GM10248 (cell line): ENCODE measurements at places on chromosomes 6 and 20.

GRCh38 chr20:44703183-44703925 lies 11.8 kb upstream of the CCN5 start:
- DNase-seq, result no peak

DNA sequence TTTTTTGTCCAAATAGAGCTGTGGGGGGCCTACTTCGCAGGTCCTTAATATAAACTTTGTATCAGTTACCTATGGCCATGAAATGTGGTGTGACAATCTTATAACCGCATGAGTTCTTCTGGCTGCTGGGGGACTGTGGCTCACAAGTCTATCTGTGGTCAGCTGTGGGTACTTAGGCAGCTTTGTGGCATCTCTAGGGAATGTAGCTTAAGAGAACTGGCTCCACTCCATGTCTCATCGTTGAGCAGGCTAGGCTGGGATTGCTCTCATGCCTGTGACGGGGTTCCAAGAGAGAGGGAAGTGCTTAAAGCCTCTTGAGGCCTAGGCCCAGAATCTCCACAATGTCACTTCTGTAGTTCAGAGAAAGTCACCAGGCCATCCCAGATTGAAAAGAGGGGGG lies 140.5 kb downstream of the BTBD3 start:
- no peak for DNase-seq

DNA sequence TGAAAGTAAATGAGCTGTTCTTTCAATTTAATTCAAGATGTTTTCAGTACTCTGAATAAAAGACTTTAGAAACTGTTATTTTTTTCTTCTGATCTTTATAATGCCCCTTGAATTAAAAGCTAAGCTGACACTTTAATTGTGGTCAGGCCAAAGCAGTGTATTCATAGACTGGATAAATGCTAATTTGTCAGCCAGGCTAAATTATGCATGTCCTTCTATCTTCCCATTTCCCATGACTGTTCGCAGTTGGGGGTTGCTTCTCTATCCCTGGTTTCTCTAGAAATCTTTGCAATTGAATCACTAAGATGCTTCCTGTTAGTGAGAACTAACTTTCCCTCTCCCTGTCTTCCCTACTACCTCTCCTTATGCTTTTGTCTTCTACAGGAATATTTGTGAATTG lies 396.2 kb downstream of the RFPL4B start:
- no peak for DNase-seq

- DNase-seq, result no peak
These were observed 54.7 kb downstream of the LRFN2 start for GRCh38 chr6:40532349-40533000.

- no peak for DNase-seq
These were observed 88.4 kb upstream of the JARID2 start for GRCh38 chr6:15157479-15157878.

- no peak for DNase-seq
These were observed 81.9 kb downstream of the GJA10 start for GRCh38 chr6:89975991-89976693.

DNA sequence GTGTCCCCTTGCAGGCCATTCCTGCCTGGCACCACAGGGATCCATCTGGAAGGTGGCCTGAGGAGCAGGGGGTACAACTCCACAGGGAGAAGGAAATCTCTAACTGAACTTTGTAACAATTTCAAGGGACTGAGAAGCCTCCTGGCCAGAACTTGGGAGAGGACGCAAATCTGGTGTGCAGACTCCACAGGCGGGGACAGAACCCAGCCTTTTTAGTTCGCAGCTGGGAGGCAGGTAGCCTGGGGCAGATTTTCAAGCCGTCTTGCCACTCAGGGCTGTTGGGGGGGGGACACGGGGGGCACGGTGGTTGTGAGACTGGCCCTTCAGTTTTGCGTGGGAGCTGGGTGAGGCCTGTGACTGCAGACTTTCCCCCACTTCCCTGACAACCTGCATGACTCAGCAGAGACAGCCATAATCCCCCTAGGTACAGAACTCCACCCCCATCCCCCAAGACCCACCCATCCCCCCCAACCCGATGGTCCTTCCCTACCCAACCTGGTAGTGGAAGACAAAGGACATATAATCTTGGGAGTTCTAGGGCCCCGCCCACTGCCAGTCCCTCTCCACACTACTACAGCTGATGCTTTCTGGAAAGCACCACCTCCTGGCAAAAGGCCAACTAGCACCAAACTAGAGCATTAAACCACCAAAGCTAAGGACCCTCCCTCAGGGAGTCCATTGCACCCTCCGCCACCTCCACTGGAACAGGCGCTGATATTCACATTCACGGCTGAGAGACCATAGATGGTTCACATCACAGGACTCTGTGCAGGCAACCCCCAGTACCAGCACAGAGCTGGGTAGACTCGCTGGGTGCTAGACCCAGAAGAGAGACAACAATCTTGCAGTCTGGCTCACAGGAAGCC lies 3.0 kb upstream of the HUS1B start:
- DNase-seq, result no peak

DNA sequence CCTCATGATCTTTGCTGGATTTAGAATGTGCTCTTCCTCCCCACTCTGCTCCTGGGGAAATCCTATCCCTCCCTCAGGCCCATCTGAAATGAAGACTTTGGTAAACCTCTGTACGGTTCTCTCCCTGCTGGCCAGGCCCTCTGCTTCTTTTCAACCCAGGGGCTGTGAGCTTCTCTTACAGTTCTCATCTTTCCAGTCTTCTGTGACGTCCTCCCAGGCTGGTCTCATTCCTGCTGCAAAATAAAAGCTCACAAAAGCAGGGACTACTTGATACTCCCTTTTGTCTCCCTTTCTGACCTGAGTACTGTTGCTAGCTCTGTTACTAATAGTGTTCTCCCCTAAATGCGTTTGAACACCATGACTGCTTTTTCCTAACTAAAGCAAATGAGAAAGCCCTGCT lies 46.3 kb downstream of the UNC5CL start:
- DNase-seq, result no peak

- DNase-seq, result peak; percentile 38
These were observed 14.6 kb upstream of the CFAP206 start for GRCh38 chr6:87393026-87393622.

- DNase-seq, result no peak
These were observed 503.7 kb upstream of the IRAK1BP1 start for GRCh38 chr6:78363688-78364087.

DNA sequence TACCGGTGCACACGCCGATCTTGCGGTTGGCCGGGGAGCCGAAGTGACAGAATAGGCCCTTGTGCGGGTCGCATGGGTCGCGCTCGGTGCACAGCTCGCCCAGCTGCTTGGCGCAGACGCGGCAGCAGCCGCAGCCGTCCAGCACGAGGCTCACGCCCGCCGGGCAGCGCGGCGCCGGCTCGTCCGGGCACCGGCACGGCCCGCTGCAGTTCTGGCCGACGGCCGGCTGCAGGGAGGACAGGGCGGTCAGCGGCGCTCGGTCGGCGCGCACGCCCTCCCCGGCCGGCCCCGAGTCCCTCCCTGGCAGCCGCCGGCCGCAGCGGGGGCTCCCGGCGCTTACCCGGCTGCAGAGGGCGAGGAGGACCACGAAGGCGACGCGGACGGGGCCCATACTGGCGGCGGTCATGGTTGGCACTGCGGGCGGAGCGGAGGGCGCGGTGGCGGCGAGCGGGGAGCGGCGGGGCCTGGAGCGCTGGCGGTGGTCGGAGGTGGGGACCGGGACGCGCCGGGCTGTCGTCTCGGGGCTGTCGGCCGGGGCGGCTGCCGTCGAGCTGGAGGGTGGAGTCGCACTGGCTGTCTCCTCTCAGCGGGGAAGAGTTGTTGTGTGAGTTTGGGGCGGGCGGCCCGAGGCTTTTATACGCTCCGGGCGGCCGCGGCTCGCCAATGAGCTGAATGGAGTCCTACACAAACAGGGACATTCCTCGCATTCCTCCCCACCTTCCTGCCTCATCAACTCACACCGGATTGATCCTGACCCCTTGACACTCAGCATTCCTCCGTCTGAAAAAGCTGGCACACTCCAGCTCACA lies at the start of gene CCN2:
CCN2 (minus strand) TSS at position 606 of the 809 bp plus-strand sequence; CDS start at position 406, 200 bp downstream.
- DNase-seq, result peak; percentile 25

GRCh38 chr6:51349857-51350256 lies 531.2 kb downstream of the TFAP2B start:
- no peak for DNase-seq

DNA sequence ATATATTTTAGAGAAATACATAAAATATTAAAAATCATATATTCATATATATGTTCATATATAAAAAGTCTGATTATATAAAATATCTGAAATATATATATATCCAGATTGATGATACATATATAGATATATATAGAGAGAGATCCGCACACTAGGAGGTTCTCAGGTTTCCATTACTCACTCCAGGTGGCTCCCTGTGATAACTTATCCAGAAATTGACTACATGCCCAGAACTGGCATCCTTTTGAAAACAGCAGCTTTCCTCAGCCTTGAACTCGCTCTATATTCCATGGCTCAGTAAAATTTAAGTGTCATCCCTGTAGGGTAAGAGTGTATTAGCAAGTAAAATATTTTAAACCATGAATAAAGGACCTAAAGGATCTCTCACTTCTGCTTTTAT lies 206.8 kb downstream of the TINAG start:
- DNase-seq, result no peak

DNA sequence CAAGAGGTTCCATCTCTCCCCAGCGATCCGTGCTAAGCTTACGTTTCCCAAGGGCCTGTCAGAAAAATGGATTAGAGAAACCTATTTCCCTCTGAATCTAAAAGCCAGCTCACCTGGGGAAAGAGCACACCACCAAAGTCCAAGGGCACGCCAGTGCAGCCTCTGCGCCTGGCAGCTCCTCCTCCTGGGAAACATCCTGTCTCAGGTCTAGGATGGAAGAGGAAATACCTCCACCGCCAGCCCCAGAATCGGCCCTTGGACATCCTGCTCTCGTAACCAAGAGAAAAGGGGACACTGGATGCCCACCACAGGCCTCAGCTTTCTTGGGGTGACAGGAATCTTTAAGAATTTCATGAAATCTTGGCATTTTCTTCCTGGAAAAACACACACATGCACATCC lies 18.7 kb downstream of the RAMACL start:
- DNase-seq, result no peak

DNA sequence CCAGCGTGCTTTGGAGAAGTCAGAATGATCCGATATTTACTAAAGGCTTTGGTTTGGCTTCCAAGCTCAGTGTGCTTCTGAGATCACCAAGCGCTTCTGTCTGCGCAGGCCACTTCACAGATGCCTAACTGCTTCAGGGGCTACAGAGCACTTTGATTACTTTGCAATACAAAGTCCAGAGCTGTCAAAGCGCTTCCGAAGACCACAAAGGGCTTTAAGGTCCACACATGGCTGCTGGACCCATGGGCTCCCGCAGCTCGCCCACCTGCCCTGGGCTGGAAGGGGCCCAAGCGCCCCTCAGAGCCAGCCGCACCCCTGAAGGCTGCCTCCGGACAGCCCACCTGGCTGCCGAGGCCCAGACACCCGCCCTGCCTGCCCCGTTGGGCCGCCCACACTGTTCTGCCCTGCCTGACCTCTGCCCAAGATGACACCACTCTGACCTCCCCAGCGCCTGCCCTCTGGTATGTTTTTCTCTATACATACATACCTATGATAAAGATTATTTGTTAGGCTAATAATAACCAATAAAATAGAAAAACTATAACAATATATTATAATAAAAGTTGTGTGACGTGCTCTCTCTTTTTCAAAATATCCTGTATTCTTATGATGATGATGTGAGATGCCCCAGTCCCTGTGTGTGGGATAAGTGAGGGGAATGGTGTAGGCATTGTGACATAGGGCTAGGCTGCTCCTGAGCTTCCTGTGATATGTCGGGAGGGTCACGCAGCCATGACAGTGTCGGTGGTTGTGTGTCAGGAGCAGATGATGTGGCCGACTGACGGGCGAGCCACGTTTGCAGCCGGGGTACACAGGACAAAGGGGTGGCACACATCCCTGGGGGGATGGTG lies 22.6 kb downstream of the DYNLT1 start:
- DNase-seq, result peak; percentile 10

- no peak for DNase-seq
These were observed 312.4 kb downstream of the UTRN start for GRCh38 chr6:144597511-144597910.
